Inflammatory macrophage (primary cell): ENCODE measurements at places on chromosomes 11 and 22.

DNA sequence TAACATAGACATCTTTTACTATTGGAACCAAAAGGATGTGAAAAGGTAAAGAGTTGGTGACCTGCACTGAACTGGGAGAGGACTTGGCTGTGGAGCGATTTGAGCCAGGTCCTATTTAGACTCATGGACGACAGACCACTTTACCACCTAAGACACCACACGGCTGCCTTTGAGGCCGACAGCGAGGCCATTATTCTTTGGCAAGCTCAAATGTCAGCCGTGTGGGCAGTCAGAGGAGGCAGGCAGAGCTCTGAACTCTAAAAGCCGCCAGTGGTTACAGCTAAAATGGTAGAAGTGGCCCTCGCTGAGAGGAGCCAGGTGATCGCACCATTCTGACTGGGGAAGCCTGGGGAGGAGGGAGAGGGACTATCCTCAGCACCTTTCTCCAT is 50.5 kb downstream of the SCUBE1 start:
- DNase-seq, result no peak

DNA sequence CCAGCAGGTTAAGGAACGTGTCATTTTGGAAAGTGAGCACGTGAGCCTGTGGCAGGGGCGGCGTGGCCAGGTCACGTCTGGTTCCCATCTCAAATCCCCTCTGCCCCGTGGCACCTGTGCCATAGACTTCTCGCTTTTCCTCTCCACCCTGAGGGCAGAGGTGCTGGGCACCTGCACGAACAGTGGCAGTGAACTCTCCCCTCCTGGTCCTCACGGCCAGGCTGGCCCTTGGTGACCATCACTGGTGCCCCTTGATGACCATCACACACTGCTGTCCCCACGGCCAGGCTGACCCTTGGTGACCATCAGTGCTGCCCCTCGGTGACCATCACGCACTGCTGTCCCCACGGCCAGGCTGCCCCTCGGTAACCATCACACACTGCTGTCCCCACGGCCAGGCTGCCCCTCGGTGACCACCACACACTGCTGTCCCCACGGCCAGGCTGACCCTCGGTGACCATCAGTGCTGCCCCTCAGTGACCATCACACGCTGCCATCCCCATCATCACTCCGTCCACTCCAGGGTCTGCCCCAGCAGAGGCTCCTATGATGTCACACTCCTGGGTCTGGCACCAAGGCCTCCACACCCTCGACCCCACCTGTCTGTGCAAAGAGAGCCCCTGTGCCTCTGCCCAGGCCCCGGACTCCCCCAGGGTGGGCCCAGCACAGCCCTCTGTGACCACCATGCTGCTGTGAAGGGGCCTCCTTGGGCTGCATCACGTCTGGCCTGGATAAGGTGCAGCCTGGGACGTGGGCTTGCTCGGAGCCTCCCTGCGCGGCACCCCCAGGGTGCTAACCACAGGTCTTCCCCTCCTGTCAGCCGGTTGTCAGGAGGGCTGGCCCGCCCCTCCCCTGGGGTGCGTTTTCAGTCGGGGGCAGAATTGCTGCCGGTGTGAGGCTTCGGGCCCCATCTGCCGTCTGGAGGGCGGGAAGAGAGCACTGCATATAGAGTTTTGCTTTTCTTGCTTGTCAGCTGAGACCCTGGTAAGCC is 738.6 kb downstream of the BRD1 start:
- DNase-seq, result no peak

DNA sequence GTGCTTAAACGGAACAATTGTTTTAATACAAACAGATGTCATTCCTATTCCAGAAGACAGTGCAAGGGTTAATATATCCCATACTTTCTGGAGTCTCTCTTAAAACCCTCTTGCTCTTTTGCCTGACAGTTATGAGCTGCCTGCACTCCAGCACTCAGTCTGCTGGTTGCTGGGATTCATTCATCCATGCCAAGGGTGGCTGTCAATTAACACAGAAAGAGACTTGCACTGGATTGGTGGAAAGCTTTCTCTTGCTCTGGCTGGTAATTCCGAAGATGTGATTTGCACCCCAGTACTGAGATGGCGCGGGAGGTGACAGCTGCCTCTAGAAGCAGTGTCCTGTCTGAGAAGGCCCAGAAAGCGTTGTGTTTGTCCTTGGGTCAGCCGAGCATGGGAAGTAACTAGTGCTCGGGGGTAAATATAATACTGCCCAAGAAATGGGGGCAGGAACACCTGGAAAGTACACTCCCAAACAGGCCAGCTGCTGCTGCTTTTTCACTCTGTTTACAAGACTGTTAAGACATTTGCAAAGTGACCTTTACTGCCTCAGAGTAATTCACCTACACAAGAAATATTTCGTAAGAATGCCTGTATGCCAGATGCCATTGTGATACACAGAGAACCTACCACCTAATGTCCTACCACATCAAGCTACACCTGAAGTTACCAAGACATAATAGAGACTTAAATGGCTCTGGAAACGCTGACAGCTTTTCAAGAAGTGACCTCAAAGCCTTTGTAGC is 20.5 kb downstream of the SCUBE2 start:
- DNase-seq, result no peak

- DNase-seq, result no peak
These were observed 1.5 kb downstream of the MAFF start for GRCh38 chr22:38203090-38203810.

GRCh38 chr11:120667281-120667680 is 155.7 kb downstream of the GRIK4 start:
- peak; percentile 58 for DNase-seq

DNA sequence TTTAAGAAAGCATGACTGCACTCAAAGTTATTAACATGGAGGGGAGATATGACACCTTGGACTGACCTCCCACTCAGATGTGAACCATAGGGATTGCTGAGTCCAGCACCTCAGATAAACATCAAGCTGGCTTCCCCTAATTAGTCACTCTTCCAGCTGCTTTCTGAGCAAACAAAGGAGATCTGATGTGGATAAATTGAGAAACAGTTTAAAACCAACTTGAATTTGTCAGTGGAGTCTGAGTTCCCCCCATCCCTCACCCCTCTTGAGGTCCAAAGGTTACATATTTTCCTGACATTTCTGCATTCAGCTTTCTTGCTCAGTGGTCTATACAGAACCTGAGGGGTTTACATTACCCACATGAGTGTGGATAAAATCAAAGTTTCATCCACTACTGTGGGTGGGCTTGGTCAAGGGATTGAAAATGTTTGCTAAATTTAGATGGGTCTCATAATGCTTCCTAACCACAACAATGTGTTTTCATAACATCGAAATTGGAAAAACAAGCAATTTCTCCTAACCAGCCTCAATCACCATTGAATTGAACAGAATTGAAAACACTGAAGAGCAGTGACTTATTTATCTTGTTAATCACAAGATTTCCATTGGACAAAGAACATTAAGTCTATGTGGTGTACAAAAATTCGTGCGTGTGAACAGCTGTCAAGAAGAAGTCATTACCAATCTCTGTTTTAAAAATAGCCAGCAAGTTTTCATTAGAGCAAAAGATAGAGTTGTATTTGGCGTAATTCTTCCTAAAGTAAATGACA is 292.3 kb downstream of the METTL15 start:
- DNase-seq, result no peak
